ENCODE measurements at places on chromosomes 12 and 14.

- no peak for DNase-seq
Observed at GRCh38 chr14:102560458-102561261, 31.8 kb upstream of the RCOR1 start.

GRCh38 chr12:65533177-65533883 lies 254.8 kb downstream of the MSRB3 start:
- DNase-seq: no peak

- DNase-seq: no peak
Observed at GRCh38 chr12:18895946-18896345, 158.0 kb downstream of the CAPZA3 start.

DNA sequence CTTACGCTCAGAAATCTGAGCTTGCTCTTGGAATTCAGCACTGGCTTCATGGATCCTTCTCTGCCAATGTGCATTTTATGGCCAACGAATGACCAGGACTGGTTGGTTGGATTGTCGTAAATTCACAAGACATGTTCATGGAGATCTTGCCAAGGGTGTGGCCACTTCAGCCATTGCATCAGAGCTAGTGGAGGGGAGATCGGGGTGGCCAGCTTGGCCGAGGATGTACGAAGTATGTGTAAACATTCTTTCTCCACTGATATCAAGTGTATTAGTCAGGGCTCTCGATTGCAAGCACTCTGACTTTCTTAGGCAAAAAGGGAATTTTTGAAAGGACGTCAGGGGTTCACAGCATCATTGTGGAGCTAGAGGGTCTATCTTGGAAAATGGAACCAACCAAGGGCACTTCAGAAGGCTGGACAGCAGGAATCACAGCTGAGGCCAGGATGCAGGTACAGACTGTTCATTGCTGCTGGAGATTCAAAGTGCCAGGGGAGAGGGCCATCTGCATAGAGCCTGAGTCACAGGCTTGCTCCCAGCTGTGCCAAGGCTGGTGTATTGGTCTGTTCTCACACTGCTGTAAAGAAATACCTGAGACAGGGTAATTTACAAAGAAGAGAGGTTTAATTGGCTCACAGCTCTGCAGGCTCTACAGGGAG lies 32.9 kb upstream of the ADGRD1 start:
- DNase-seq: no peak

GRCh38 chr12:115957686-115958290 lies 319.7 kb downstream of the MED13L start:
- no peak for DNase-seq

DNA sequence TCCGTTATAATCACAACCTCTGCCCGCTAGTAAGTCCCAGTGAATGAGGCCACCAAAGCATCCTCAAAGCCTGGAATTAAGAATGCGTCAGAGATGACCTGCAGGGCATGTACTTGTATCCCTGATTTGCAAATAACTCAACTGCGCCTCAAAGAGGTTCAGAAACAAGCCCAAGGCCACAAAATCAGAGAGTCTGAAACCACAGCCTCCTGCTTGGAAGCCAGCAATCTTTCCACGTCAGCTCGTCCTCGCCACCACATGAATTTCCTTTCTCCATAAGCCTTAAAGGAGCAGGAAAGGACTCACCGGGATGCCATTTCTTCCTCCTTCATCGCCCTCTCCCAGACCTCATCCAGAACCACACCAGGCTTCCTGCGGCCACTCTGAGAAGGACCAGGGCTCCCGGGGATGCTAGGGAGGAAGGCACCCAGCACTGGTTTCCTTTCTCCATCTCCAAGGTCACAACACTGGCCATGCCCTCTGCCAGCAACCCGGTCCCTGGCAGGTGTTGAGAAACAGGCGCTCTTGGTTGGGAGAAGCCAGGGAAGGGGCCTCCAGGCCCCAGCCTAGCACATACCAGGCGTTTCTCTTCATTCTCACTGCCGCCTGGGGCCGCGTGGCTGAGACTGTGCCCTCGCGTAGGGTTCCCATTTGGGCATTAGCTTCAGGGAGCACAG lies 191.2 kb upstream of the DIO3 start:
- no peak for DNase-seq

DNA sequence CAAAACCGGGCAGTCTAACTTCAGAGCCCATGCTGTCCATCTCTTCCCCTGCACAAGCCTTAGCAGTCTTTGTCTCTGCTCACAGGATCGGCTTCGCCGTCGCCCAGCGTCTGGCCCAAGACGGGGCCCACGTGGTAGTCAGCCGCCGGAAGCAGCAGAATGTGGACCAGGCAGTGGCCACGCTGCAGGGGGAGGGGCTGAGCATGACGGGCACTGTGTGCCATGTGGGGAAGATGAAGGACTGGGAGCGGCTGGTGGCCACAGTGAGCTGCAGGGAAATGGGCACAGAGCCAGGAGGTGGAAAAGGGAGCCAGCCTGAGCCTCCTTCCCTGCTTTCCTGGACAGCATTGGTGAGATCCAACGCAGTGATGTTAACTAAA lies 14.2 kb upstream of the CARMIL3 start:
- no peak for DNase-seq

DNA sequence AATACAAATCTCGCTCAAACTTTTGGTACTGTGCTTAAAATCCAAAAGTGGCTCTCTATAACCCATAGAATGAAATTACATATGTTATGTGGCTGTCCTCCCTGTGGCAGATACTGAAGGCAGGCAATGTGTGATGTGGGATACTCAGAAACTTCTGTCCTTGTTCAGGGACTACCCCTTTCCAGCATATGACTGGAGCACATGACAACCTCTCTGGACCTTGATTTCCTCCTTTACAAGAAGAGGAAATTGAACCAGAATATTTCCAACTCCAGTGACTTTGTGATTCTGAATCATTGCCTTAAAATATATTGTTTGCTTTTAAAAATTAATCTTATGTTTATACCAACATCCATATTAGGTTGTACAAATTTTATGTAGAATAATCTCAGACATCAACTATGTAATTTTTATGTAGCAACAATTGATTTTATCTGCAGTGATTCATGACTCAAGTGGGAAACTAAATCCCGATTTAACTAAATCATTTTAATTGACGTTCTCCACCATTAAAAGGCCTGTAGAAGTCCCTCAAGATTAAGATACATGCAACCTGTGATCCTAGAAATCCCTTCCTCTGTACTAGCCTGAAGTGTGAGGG lies 162.4 kb downstream of the AKAP6 start:
- DNase-seq: no peak

DNA sequence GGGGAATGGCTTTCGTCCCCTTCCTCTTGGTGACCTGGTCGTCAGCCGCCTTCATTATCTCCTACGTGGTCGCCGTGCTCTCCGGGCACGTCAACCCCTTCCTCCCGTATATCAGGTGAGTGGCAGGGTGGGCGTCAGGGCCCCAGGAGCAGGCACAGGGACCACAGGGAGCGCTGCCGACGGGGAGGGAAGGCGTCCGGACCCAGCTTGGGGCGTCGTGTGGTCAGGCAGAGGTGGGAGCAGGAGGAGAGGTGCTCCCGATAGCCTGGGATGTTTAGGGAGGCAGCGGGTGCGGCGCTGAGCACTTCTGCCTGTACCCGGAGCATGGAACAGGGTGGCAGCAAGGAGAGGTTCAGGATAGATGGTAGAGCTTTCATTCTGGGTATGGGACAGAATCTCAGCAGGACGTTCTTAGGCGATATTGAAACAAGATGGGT lies 444 bp downstream of the DRAM1 start:
- DNase-seq: no peak

GRCh38 chr12:104152685-104153241 lies 14.8 kb upstream of the NFYB start:
- no peak for DNase-seq

GRCh38 chr14:48384821-48385220 lies 709.4 kb upstream of the MDGA2 start:
- DNase-seq: no peak

GRCh38 chr12:132433641-132434395 lies 56.1 kb upstream of the FBRSL1 start:
- DNase-seq: no peak

DNA sequence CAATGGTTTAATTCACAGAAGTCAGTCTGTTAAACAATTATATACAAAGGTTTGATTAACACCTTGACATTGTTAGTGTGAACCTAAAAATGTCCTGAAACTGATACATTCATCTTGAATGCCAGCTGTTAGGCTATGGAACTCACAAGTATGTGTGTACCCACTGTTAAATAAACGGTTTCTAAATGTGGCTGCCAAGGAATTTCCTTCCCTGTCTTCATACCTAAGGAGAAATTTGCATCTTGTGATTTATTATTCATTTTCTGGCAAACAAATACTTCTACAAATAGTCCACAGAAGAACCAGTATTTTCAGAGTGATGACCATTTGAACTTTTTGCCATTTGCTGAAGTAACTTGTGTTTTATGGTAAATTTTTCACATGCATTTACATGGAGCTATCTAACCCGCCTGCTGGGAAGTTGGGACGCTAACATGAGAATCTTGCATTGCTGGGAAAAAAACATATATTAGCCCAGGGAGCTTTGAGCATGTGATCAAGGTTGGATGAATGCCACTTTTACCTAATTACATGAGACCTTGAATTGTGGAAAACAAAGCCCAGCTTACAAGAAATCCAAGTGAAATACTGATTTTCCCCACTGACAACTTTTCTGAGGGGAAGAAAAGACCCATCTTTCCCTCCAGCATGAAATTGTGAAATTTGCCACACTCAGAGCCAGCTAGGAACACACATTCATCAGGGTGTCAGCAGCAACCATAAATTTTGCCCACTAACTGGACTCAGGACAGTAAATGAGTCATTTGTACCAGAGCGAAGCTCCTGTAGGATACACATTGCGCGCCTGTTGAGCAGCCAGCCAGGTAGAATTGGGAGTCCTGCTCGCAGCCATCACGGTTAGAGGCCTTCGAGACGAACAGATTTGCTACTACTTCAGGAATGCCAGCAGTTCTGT lies 118.0 kb downstream of the KICS2 start:
- no peak for DNase-seq

GRCh38 chr12:14366209-14367039 lies 942 bp downstream of the ATF7IP start:
- DNase-seq: no peak

GRCh38 chr12:89059056-89059455 lies 293.2 kb downstream of the DUSP6 start:
- DNase-seq: no peak

GRCh38 chr14:23933108-23933741 lies 20.3 kb upstream of the DHRS4 start:
- no peak for DNase-seq

DNA sequence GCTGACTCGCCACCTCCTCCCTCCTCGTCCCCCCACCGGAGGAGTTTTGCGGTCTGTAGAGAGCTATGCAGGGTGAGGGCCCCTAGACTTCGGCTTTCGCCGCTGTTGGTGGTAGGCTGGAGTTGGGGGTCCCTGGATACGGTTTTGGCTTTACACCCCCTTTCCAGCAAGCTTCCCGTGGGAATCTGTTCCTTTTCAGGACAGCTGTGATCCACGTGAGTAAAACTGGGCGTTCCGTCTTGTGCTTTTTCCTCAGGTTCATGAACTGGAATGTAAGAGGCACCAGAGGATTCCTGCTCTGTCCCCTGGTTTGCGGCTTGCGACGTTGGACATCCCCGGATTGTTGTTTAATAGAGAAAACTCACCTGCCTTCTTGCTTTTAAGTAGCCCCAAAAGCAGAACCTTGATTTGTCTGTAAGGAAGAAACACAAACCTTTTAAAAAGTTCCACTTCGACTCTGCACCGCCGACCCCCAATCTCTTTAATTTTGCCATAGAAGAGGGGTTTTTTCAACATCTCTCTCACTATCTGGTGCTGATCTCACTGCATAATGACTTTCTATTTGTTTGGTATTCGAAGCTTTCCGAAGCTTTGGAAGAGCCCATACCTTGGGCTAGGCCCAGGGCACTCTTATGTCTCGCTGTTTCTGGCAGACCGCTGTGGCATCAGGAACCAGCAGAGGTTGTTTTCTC lies 490 bp downstream of the PRORP start:
- no peak for DNase-seq

DNA sequence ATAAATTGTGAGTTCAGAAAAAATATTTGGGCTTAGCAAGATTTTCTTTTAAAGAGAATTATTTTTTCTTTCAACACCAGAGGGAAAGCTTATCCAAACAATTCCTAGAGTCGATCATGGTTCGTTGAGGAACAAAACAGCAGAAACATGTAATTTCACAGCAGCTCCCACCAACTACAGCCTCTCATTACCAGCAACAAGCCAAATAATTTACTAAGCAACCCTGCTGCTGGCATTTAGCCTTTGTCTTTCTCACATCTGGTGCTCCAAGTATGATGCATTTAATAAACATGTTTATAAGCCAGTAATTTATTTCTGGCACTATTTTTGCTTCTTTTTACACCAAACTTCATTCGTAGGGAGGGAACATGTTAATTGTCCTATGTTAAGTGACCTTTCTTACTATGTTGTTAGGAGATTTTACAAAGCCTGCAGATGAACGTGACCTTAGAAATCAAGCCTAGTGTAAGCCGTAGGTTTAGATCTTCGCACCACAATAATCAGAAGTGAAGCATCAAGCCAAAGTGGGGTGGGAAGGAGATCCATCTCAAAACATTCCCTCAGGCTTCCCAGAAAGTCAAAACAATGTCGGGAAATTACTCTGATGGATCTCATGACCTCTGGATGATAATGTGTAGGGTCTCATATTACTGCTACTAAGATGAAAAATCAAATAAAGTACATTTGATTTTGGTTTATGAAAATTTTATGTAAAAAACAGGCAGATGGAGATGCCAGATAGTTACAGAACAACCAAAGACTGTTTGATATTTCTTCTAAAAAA lies 128.4 kb downstream of the RPAP3 start:
- DNase-seq: no peak

DNA sequence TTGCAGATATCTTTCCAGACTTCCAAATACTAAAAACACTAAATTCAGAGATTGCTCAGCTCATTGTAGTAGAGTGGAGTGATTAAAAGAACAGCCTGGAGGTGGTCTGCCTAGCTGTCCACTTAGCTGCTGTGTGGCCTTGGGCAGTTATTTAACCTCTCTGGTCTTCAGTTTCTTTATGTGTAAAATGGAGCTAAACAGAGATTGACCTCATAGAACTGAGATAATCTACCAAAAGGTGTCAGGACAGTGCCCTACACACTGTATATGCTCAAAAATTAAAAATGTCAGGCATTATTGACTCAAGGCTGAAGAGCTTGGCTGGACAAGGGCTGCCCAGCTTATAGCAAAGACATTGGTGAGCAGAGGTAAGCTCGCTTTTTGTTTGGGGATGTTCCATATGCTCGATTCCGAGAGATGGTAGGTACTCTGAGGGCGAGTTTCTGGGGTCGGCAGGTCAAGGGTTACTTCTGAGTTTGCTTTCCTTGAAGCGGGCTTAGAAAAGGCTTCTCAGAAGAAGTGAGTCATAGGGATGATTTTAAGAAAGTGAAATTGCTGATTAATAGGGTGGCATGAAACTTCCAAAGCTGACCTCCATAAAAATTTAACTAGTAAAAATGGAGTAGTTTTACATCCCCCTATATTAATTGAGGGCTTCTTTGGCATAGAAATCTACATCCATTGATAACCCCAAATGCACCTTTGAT lies 107.5 kb downstream of the GPATCH2L start:
- no peak for DNase-seq

DNA sequence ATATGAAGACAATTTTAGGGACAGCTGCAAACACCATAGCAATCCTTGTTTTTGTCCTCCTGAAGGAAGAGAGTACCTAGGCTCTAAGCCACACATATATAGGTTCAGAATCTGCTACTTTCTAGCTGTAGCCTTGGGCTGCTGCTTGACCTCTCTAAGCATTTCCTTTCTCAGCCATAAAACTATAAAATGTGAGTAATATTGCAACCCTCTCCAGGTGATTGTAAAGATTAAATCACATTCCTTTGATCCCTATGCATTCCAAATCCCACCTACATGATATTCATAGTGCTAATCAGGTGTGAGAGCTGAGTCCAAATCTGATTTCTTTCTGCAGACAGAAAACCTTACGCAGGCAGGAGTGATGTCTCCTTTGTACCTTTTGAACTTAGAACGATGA lies 913.5 kb downstream of the VRK1 start:
- no peak for DNase-seq

Data from stimulated activated CD4-positive, alpha-beta T cell treated with anti-CD3 and anti-CD28 coated beads, TNF-alpha, amount 100 ng/mL, for 24 hours (primary cell).